ENCODE measurements at places on chromosomes 12 and 14.

- peak; percentile 29 for DNase-seq
Observed at GRCh38 chr12:71392521-71393145, 47.0 kb upstream of the LGR5 start.

- DNase-seq: no peak
Observed at GRCh38 chr14:67241411-67242167, at the start of gene PALS1. PALS1 (plus strand) TSS chr14:67241435; CDS start chr14:67279171, 37,736 bp downstream.

DNA sequence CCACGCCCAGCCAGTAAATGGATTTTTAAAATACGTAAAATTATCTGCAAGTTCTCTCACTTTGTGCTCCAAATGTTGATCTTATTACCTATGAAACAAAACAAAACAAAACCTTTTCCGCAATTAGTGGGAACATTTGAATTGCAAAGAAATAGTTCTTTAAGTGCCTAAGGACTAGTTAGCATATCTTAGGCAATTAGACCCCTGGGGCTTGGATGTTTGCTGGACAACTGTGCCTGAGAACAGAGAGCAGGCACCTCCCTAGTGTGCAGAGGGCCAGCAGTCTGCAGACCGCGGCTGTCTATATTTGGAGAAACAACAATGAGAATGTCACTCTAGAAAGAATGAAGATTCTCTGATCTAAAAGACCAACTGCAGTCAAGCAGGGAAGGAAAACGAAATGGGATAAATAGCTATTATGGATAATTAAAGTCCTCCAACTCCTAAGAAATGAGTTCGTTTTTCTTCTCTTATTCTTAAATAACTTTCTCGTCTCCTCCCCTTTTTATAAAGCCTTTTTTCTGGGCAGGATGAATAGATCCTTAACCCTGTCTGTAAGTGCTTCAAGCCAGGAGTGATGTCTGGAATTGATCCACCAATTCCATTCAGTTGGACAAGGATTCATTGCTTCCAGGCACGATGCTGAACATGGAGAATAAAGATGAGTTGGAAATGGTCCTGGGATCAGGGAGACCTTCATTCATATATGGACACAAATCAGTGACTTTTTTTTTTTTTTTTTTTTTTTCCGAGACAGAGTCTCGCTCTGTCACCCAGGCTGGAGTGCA lies 16.2 kb downstream of the SLC17A8 start:
- no peak for DNase-seq

DNA sequence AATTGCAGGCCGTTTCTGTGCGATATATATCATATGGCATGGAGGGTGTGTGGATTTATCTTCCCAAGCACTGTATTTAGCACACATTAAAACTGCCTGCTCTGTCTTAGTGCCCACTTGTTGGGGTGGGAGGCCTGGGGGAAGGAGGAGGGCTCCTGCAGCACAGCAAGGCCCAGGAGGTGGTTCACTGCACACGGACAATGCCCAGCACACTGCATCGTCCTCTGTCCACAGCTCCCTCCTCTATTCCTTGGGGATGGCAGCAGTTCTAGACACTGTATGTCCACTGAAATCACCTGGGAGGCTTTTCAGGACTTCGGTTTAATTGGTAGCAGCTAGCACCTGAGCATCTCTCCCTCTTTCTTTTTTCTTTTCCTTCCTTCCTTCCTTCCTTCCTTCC lies 161.2 kb downstream of the KTN1 start:
- no peak for DNase-seq

GRCh38 chr12:68434391-68435298 lies 102.5 kb upstream of the MDM1 start:
- DNase-seq: no peak
